ENCODE measurements at places on chromosomes 3 and 15.

DNA sequence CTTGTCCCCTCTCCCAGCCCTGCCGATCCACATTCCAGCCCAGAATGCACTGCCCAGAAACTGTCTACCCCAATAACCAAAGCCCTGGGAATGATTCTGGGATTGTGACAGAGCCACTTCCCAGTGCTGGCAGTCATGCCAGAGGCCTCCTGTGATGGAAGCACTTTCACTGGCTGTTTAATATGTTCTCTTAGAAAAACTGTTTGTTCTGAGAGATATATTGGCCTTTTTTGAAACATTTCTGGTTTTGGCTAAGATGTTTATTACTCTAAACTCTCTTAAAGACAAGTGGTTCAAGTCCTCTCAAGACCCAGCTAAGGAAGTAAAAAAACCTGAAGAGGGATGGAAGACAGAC is 74.0 kb upstream of the HACD2 start:
- DNase-seq = no peak

DNA sequence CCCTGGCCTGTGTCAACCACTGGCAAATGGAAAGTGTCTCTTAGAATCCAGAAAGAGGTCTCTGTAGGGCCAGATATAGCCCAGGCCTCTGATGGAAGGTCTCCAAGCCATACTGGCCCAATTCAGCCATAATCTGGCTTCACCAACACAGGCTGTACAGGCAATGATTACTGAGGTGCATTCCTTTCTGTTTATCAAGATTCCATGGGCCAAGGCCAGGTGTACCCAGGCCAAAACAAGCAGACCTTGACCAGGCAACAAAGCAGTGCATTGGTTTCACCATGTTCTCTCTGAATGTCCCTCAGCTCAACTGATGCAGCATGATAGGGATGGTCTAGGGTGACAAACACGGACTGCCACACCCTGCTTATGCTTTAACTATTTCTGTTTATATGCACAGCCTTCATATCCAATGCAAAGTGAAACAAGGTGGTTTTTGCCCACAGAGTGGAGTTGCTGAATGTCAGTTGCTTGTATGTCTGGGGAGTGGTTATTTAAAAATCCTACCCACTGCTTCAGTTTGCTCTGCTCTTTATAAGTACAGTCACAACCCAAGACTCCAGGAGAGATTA is 25.2 kb downstream of the CCNL1 start:
- DNase-seq = no peak

- DNase-seq = no peak
Measured at GRCh38 chr15:31149088-31149505, 47.6 kb upstream of the TRPM1 start.

DNA sequence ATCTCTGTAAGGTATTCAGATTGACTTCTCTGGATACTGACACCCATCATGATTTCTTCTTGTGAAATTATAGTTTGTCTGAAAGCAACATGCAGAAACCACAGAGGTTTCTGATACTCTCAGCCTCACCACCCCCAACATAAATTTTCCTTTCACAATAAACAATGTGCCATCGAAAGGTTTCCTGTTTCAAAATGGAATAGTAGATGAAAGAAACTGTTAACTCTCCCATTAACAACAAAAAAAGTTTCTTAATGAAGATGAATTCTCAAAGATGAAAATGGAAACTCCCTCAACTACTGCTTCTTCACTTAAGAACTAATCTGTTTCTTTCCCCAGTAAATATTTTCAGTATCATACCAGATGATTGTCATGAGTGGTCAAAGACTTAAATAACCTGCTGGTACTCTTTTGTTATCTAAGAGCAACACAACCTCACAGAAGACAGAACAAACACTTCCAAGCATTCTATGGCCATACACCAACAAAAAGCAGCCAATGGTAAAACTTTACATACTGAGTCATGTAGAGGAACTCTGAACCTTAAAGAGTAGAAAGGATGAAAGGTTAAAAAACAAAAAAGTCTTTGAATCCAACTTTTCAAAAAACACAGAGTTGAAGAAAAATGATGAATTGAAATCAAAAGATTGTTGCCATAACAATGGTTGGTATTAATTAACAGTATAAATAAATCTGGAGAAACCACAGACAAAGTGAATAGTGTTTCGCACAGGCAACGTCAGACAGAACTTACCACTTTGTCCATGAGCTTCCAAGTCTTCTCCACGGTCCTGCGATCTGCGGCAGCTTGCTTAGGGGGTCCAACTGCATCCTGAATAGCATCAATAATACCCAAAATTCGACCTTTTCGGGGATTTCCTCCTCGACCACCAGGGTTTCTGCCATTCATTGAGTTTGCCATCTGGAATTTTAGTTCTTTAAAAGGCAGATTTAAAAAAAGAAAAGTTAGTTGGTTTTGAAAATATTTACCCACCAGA is 1.9 kb downstream of the CBLB start:
- DNase-seq = no peak

- no peak for DNase-seq
Measured at GRCh38 chr3:158167737-158168557, 58.1 kb downstream of the RSRC1 start.

- DNase-seq = no peak
Measured at GRCh38 chr3:167929968-167930367, 165.8 kb downstream of the GOLIM4 start.

DNA sequence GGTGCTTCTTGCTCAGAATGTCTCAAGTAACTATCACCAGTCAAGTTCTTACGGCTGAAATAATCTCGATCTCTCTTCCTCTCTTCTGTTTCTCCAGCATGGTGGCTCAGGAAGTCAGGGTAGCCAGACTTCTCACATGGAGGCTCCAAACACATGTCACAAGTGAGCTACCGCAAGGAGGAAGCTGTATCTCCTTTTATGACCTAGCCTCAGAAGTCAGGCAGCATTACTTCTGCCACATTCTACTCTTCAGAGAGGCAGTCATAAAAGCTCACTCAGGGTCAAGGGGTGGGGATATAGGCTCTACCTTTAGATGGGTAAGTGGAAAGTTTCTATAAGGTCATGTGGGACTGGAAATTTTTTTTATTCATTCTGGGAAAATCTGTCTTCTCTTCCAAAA is 86.6 kb upstream of the NEO1 start:
- DNase-seq = no peak

GRCh38 chr3:127226946-127227842 is 34.3 kb downstream of the PRR23E start:
- DNase-seq = no peak

DNA sequence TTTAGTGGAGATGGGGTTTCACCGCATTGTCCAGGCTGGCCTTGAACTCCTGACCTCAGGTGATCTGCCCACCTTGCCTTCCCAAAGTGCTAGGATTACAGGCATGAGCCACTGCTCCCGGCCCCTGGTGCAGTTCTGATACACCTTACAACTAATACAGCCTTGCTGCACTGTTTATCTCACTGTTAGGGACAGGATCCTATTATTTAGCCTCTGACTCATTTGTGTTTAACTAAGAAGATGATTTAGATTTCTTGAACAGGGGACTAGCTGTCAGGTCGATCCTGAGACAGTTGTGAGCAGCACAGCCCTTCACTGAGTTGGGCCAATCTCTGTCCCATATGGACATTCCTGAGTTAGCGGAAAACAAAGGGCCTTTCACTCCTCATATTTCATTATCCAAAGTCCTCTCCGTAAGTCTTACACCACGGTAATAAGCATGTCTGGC is 19.2 kb downstream of the GYG1 start:
- DNase-seq = no peak

Measured in stimulated activated CD4-positive, alpha-beta T cell treated with anti-CD3 and anti-CD28 coated beads, Interleukin-1b, Interleukin-23, amount 100 ng/mL, for 4 hours (primary cell).